ENCODE measurements at places on chromosomes 3 and 15. TPM values are rescaled to one million over a fixed set of nuclear protein-coding genes. Genes with fewer than 3 reads are reported as not detected.
A peak's percentile ranks its signal among the peaks of the same experiment; 100 is the strongest.

Gene KBTBD13
- not detected for total RNA-seq

Gene DNASE1L3
- not detected for total RNA-seq

Gene RTP1
- total RNA-seq = not detected

Gene CISH
- total RNA-seq = 0.86 TPM

Gene NPAP1
- not detected for total RNA-seq

Gene FAM3D
- total RNA-seq = not detected

Gene DNAH12
- not detected for total RNA-seq

Gene AGTR1
- not detected for total RNA-seq

Gene GOLGA6C
- not detected for total RNA-seq

Gene CFAP20DC
- 1.4 TPM for total RNA-seq

Gene SLC9A9
- total RNA-seq = not detected

Gene MRPS11
- total RNA-seq = 72.1 TPM

DNA sequence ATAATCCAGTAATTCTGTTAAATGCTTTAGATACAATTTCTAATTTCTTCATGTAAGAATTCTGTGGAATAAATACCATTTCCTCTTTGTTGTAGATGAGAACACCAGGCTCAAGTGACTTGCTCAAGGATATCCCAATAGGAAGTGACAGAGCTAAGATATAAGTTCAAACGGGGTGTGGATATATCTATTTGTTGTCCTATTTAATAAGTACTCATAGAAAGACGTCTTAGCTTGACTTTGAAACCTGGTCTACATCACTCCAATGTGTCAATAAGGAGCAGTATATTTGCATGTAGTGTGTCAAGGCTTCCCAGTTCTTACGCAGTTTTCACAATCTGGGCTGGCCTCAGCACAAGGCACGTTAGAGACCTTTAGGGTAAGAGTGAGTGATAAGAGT, 4.7 kb upstream of the GCSAM start:
- DNase-seq = no peak

DNA sequence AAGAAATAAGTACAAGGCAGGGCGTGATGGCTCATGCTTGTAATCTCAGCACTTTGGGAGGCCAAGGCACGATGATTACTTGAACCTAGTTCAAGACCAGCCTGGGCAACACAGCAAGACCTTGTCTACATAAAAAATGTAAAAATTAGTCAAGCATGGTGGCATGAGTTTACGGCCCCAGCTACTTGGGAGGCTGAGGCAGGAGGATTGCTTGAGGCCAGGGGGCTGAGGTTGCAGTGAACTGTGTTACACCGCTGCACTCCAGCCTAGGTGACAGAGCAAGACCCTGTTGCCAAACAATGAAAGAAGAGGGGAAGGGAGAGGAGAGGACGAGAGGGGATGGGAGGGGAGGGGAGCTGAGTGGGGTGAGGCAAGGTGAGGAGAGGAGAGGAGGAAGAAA, 152.7 kb upstream of the PRICKLE2 start:
- no peak for DNase-seq

DNA sequence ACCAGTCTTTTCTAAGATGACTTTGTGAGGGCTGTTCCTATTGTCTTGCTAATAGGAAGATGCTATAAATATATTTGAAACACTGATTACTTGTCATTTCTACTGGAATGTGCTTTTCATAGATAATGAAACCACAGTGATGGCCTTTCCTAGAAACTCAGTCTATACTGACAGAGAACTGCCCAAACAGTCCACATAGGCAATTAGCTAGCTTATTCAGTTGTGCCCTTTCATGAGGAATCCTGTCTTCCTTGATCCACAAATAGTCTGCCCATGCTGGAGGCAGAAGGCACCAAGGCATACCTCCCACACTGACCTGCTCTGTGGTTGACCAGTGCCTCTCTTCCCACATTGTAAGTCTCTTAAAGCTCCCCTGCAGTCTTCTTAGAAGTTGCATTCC, 135.9 kb downstream of the CMSS1 start:
- no peak for DNase-seq

GRCh38 chr3:148751461-148751860, 53.8 kb downstream of the AGTR1 start:
- no peak for DNase-seq

DNA sequence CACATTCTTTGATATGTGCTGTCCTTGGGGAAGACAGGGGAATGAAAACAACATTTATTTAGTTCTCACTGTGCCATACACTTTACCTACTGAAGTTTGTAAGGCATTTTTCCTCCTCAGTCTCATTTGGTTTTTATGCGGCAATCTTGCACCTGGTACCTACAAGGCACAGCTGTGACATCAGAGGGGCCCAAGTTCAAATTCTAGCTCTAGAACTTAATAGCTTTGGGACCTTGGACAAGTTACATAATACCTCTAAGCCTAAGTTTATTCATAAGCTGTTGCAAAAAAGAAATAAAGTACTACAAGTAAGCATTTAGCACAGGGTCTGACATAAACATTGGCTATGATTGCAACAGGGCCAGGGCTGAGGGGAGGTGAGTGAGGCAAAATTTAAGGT, 5.6 kb upstream of the FAM81A start:
- no peak for DNase-seq

DNA sequence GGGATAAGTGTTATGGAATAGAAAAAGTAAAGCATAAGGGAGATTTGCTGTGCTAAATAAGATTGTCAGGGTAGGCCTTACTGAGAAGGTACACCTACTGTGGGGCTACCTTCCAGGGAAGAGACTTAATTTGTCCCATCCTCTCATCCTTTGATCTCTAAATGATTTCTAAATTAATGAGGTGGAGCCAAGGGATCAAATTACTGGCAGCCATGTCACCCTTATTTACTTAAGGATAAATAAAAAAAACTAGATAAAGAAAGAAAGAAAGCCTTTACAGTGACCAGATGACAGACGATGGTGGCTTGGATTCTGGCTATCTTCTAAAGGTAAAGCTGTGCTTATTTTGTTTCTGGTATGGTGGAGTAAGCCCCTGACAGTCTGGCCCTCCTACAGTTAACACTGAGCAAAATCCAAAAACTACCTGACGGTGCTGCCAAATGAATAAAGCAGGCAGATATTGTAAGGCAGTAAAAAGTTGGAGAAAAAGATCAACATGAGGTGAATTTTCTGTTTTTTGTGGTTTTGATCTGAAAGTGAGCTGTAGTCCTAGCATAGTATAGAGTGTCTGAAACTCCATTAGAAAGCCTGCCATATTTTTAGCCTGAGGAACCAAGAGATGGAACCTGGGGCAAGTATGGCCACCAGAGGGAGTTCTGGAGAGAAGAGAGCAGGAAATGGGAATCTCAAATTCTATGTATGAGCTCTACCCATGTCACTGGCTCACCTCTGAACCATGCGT, 285.1 kb upstream of the MANF start:
- peak; percentile 53 for DNase-seq

- no peak for DNase-seq
Measured at GRCh38 chr15:69818529-69818928, 279.2 kb downstream of the TLE3 start.

DNA sequence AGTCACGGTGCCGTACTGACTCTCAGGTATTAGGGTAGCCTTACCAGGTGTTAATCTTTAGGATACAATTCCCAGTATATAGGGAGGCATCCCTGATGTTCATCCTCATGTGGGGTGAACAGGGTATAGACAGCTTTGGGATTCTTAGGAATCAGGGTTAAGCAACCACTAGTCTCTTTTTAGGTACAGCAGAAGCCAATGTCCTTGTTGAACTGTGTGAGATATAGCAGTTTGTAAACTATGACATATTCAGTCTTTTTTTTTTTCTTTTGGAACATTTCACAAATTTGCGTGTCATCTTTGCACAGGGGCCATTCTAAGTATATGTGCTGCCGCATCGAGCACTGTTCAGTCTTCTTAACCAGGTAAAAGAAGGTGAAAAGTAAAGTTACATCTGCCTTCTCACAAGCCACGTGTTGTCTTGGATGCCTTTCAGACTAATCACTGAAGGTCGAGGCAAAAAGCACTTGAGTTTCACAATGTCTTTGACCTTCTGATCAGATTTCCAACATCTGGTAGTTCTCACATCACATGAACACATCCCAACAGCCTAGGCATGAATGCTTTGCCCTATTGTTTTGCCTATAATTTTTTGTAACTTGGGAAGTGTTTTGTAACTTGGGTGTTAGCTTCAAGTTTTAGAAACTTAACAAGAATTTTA, 17.2 kb downstream of the TSEN2 start:
- no peak for DNase-seq

DNA sequence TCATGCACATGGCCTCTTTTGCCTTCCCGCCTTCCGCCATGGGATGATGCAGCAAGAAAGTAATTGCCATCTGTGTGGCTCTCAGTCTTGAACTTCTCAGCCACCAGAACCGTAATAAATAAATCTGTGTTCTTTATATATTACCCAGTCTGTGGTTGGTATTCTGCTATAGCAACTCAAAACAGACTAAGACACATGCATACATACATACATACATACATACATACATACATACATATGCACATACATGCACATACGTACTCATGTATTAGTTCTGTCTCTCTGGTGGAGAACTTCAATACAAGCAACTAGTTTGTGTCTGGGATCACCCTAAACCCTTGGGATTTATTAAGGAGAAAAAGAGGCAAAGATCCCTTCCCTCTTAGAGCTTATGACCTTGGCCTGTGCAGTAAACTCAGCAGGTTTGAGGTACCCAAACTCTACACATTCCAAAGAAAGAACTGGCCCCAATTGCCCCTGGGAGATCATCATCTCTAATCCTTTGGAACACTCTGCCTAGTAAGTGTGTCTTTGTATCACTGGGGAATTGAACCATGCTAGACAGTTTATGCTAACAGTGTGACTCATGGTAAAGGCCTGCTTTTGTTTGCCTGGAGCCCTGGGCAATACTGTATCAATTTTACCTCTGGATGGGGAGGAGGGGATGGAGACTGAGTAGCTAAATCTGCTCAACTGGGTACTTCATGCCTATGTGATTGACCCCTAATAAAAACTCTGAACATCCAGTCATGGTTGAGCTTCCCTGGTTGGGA, 115.6 kb upstream of the LMCD1 start:
- DNase-seq = no peak

GRCh38 chr3:37308247-37308646, 133.9 kb upstream of the LRRFIP2 start:
- peak; percentile 15 for DNase-seq

- no peak for DNase-seq
Measured at GRCh38 chr15:68295014-68295805, 17.7 kb downstream of the FEM1B start.

DNA sequence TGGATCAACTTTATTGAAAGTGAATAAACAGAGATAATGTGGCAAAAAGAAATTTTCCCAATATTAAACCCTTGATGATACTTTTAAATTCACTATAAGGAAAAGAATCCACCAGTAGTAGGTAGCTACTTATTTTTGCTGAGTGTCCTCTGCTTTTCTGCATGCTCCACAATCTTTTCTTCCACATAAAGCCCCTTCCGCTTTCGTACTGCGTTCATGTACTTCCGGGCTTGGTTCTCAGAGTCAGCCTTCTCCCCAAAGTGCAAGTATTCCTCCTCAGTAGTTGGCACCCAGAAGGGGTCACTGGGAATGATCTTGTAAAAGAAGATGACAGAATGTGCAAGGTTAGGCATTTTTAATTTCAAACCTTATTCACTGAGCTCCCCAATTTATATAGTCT, 84.4 kb upstream of the MEX3B start:
- DNase-seq = no peak

GRCh38 chr3:141384157-141384556, 15.9 kb downstream of the ZBTB38 start:
- peak; percentile 76 for DNase-seq

GRCh38 chr3:80338366-80338765, 570.6 kb upstream of the ROBO1 start:
- no peak for DNase-seq

DNA sequence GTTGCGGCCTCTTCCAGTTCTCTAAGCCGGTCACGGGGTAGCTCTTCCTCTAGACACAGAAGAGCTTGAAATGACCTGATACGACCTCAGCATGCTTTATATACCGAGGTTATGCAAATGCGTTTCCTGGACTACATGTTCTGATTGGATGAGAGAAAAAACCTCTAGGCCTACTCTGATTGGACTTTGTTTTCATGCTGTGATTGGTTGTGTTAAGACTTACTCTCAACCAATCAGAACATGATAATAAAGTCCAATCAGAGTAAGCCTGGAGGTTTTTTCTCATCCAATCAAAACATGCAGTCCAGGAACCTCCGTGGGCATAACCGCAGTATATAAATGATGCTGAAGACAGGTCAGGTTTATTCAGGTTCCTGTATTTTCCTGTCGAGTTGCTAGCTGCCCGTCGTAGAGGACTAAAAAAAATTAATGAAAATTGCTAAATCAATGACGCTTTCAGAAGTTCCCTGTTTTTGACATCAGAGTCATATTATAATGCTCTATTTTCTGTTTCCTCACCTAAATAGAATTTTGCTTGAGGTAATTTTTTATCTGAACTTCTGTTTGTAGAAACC, 177.4 kb downstream of the POTEB3 start:
- no peak for DNase-seq

DNA sequence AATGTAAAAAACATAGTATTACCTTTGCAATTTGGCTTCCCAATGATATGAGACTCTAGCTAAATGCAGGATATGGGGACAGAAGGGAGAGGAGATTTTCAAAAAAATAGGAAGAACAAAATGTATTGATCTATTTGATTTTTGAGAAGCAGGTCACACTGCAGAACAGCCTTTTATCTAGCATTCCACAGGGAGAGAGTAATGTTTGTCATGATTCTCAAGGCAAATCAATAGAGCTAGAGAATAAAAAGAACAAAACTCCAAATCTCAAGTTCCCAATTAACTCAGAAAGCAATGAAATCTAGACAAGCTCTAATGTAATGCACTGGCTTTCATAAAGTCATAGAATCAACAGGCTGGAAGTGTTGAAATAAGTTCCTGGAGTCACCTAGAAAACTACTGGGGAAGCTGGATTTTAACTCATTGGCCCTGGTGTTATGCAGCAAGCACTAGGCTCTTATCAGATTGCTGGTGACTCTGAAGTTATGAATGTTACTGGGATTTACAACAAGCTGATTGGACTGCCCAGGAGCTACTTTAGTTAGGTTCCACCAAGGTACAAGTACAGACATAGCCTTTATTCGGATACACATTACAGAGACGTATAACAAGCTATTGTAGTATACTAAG, 442.8 kb downstream of the FGF12 start:
- no peak for DNase-seq

DNA sequence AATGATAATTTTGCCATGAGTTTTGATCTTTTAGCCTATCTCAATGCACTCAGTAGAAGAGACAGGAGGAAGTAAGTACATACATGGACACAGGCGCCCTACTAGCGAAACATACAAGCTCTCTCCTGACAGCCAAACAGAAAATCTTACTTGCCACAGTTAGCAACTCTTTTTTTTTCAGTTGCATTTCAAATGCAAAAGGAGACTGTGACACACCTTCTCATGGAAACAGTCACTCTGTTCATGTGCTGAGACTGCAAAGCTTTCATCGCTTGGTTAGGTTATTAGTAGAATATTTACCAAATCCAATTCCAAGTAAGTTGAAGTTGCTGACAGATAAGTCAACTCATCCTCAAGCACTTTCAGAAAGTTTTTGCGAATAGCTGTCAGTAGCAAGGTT, 223.3 kb downstream of the FOXP1 start:
- DNase-seq = no peak

GRCh38 chr3:43253294-43253693, 33.0 kb upstream of the SNRK start:
- no peak for DNase-seq

GRCh38 chr3:11601446-11602238, 42.1 kb downstream of the VGLL4 start:
- DNase-seq = no peak
